ENCODE measurements at places on chromosomes 2 and 18. TPM values are rescaled to one million over a fixed set of nuclear protein-coding genes. Genes with fewer than 3 reads are reported as not detected.

DNA sequence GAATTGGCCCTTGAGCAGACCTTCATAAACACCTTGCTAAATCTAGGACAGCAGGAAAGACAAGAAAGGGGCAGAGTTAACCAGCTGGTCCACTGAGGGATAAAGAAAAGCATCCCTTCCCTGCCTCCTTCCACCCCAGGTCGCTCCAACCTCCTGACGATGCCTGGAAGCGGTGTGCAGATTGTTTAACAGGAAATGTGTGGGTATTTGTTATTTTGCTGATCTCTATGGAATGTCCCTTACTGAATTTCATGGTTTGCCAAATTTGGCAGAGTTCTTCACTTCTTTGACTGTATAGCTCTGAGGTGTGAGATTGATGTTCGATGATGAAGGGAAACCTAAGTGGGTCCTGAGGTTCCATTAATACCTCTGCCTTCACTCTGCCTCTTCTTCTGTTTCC is 72.9 kb downstream of the MAP3K20 start:
- DNase-seq = no peak

GRCh38 chr18:32175265-32175664 is 14.6 kb upstream of the MEP1B start:
- DNase-seq = no peak

GRCh38 chr2:136328207-136328795 is 210.4 kb upstream of the CXCR4 start:
- no peak for DNase-seq

The CTLA4 gene
- 118 TPM for total RNA-seq

The C2orf72 gene
- total RNA-seq = 0.15 TPM

- DNase-seq = no peak
These were observed 1186.3 kb upstream of the CELF4 start for GRCh38 chr18:38751898-38752297.

- DNase-seq = no peak
These were observed 65.4 kb downstream of the TRIP12 start for GRCh38 chr2:229856413-229856812.

The GAL3ST2 gene
- total RNA-seq = 0.51 TPM

GRCh38 chr2:241561832-241562231 is 3.3 kb downstream of the BOK start:
- DNase-seq = no peak

- no peak for DNase-seq
These were observed 202.7 kb downstream of the CLIP4 start for GRCh38 chr2:29317801-29318485.

The MYO3B gene
- total RNA-seq = 0.57 TPM

- no peak for DNase-seq
These were observed 13.5 kb upstream of the GALNT13 start for GRCh38 chr2:153858250-153858649.

GRCh38 chr2:70994009-70994698 is 519 bp downstream of the TEX261 start:
- DNase-seq = no peak

GRCh38 chr2:20935168-20935775 is 108.6 kb downstream of the APOB start:
- no peak for DNase-seq

DNA sequence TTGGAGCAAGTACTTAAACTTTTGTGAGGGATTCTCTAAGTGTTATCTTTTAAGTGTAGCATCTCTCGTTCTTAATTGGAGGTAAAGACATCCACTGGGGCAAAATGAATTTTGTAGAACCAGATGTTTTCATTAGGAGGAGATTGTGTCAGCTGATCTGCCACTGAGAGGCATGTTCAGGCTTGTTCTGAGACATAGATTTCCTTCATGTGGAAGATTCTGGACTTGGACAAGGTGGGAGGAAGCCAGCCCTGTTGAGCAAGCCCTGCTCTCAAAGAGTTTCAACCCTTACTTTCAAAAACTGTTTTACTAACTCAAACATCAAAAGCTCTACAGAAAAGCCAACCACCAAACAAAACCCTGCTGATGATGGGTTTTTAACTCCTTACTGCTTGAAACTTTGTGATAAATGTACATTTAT is 6.5 kb downstream of the MAP4K4 start:
- no peak for DNase-seq

All from activated T-helper 1 cell treated with anti-CD3 and anti-CD28 coated beads, Interleukin-12 subunit alpha, Interleukin-12 subunit beta, Interleukin-2, Interleukin-4 antibody, amounts not matched to agents 30 ng/mL and 10 ng/mL and 1 ng/mL, durations not matched to agents 14 hours and 24 hours and 36 hours (primary cell).